ENCODE measurements at places on chromosomes 12 and 14.

GRCh38 chr12:123436017-123436964 lies at the start of gene RILPL2:
Gene RILPL2, minus strand, starts transcription at chr12:123436684. Its CDS starts 264 bp downstream, at chr12:123436420.
- DNase-seq, result peak; percentile 90

DNA sequence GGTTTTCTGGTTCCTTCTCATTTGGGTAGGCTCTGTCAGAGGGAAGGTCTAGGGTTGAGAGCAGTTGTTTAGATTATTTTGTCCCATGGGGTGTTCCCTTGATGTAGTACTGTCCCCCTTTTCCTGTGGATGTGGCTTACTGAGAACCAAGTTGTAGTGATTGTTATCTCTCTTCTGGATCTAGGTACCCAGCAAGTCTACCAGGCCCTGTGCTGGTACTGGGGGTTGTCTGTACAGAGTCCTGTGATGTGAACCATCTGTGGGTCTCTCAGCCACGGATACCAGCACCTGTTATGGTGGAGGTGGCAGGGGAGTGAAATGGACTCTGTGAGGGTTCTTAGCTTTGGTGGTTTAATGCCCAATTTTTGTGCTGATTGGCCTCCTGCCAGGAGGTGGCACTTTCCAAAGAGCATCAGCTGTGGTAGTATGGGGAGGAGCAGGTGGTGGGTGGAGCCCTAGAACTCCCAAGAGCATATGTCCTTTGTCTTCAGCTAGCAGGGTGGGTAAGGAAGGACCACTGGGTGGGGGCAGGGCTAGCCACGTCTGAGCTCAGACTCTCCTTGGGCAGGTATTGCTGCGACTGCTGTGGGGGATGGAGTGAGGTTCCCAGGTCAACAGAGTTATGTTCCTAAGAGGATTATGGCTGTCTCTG lies 179.3 kb upstream of the BTG1 start:
- DNase-seq, result no peak

GRCh38 chr12:58907391-58907790 lies 12.9 kb downstream of the LRIG3 start:
- no peak for DNase-seq

- no peak for DNase-seq
Observed at GRCh38 chr12:26251600-26251999, 56.2 kb downstream of the SSPN start.

- DNase-seq, result no peak
Observed at GRCh38 chr12:93653079-93653478, 24.1 kb upstream of the CRADD start.

- no peak for DNase-seq
Observed at GRCh38 chr14:94752591-94753436, 17.1 kb downstream of the GSC start.

- DNase-seq, result no peak
Observed at GRCh38 chr12:77401064-77401769, 335.8 kb upstream of the E2F7 start.

- DNase-seq, result no peak
Observed at GRCh38 chr12:74741112-74741511, 203.5 kb downstream of the ATXN7L3B start.

GRCh38 chr12:13205809-13206559 lies 9.5 kb downstream of the EMP1 start:
- DNase-seq, result no peak

- DNase-seq, result no peak
Observed at GRCh38 chr12:41683023-41683422, 461.7 kb downstream of the GXYLT1 start.

- no peak for DNase-seq
Observed at GRCh38 chr14:32083315-32083624, 6.2 kb downstream of the ARHGAP5 start.

DNA sequence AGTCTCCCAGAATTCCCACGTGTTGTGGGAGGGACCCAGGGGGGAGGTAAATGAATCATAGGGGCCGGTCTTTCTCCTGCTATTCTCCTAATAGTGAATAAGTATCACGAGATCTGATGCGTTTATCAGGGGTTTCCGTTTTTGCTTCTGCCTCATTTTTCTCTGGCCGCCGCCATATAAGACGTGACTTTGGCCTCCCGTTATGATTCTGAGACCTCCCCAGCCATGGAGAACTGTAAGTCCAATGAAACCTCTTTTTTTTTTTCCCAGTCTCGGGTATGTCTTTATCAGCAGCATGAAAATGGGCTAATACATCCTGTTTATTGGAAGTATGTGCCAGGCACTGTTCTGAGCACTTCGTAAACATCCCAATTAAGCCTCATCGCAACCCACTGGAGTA lies 788 bp downstream of the KRT72 start:
- DNase-seq, result no peak

- no peak for DNase-seq
Observed at GRCh38 chr12:100675432-100675831, 101.9 kb downstream of the GAS2L3 start.

- DNase-seq, result no peak
Observed at GRCh38 chr14:73973497-73973896, 23.4 kb downstream of the COQ6 start.

DNA sequence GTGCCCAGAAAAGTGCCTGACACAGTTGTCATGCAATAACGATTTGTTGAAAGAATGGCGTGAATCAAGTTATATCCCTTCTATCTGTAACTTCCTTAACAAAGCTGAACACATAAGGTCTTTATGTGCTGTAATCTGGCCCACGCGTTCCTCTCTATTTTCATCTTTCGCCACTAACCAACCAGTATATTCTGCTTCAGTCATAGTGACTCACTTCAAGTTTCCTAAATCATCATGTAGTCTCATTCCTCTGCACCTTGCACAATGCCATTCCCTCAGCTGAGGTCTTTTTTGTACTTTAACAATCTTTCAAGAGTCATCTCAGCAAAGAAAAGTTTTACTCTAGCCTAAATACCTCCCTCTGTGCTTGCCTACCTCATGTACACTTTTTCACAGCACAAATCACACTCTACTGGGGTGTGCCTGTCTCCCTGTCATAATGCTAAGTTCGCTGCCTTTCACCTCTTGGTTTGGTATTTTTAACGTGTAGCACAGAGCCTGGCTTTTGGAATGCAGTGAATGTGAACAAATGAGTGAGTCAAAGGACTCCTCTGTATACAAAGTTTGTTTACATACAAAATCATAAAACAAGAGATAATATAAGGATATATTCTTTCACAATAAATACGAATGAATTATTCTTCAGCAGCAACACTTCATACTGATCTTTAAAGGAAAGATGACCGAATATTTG lies 2.9 kb upstream of the CMAS start:
- no peak for DNase-seq

DNA sequence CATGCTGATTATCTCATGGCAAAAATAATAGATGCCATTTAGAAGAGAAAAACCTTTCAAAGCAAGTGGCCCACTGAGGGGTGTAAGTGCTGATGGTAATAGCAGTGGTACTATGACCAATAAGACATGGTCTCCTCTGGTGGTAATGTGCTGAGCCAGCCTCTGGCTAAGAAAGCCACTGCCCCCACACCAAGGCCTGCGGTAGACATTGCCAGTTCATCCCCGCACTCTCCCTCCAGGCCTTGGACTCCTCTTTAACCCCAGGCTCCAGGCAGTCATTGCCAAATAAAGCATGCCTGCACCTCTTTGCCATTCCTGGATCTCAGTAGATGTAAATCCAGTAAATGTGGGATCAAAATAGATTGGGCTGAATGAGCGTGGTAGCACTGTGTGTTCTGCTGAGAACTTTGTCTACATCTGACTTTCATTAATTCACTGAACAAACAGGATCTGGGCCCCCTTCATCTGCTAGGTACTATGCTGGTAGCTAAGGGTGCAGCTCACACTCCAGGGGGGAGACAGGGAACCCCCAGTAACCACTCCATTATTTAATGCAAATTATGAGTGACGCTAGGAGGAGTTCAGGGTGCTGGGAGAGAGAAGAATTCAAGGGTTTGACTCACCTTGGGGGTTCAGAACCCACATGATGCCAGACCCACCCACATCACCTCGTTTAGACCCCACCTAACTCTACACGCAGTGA lies 89.3 kb downstream of the BCL11B start:
- no peak for DNase-seq

DNA sequence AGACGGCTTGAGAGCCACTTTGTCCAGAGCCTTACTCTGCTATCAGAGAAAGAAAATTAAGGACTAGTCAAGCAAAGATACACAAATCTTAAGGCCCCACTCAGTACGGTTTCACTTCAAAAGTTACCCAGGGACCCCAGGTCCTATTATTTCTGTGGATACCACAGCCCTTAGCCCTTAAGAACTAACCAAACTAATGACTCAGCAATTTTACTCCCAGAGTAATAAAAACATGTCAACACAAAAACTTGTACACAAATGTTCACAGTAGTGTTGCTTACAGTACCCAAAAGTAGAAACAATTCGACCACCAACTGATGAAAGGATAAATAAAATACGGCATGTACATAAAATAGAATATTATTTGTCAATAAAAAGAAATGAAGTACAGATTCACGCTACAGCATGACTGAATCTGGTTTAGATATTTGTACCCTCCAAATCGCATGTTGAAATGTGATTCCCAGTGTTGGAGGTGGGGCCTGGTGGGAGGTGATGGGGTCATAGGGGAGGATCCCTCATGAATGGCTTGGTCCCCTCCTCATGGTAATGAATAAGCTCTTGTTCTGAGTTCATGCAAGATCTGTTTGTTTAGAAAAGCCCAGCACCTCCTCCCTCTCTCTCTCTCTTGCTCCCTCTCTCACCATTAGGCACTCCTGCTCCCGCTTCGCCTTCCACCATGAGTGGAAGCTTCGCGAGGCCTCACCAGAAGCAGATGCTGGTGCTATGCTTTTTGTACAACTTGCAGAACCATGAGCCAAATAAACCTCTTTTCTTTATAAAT lies 30.5 kb downstream of the AREL1 start:
- DNase-seq, result no peak

DNA sequence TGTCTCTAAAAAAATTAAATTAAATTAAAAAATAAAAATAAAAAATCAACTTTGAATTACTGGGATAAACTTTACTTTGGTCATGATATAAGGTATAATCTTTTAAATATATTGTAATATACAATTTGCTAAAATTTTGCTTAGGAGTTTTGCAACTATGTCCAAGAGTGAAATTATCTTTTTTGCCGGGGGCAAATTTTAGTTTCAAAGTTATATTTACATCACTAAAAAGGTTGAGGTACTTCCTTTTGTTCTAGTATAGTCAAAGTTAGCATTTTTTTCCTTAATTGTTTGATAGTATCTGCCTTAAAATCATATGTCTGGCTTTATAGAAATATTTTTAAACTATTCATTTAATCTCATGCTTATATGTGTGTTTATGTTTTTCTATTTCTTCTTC lies 17.6 kb upstream of the OR10AD1 start:
- no peak for DNase-seq

GRCh38 chr12:125205386-125205785 lies 140.2 kb downstream of the AACS start:
- DNase-seq, result no peak

DNA sequence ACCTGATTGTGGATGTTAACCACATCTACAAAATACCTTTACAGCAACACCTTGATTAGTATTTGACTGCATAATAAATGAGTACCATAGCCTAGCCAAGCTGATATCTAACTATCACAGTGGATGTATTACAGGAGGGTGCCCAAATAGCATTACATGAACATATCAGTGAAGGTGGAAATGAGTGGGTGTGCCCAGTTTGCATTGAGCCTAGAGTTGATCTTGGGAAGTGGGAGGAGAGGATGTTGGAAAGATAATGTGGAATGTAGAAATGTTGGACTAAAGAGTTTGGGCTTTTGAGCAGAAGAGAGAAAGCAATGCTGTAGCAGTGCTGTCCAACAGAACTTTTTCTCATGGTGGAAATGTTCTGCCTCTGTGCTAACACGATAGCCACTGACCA lies 98.9 kb downstream of the ANO6 start:
- no peak for DNase-seq

DNA sequence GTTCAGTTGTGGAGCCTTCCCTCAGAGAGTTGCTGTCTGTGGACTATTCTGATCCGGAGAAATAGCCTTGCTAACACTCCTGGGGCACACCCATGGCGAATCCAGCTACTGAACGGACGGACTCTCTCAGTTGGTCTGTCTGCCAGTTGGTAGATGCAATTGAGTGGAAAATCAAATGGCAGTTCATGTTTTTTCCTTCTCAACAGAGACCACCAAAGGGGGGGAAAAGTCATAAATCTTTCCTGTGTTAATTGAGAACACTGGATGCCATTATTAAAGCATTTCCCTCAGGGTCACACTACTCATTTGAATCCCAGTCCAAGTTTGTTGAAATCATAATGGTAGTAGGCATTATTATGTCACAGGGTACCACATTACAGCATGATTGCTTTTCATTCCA lies 354.3 kb upstream of the FAR2 start:
- DNase-seq, result no peak

DNA sequence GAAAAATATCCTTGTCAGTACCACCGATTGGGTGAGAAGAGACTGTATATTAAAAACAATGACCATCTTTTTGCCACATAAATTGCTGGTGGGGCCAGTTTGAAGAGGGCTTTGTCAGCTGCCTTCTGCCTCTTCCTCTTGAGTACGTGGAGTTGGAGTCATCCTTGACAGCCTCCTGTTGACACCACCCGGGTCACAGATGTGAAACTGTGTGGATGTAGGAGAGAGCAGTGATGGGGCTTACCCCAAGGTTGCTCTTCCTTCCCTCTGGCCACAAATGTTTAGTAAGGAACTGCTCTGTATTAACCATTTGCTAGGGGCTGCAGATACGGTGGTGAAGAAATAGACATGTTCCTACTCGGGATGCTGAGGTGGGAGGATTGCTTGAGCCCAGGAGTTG lies 12.2 kb downstream of the PTPN11 start:
- DNase-seq, result no peak

DNA sequence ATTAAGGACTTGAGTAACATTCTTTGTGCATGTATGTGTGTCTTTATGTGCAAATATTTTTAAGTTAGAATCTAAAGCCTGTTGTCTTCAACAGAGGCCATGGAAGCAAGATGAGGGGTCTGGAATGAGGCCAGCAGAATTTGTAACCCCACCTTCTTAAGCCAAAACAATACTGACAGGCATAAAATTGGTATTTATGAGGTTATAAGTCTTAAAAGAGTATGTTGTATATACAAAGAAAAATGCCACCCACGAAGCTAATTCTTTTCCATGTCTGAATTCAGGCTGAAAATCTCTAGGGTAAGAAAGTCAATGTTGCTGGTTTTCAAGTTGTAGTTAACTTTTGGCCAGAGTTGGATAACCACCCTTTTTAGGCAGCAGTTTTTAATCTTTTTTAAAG lies 86.2 kb upstream of the TMTC1 start:
- DNase-seq, result no peak

- DNase-seq, result no peak
Observed at GRCh38 chr12:49924628-49925246, 21.0 kb upstream of the FAIM2 start.

GRCh38 chr14:99966037-99966835 lies 99.0 kb upstream of the EVL start:
- no peak for DNase-seq

DNA sequence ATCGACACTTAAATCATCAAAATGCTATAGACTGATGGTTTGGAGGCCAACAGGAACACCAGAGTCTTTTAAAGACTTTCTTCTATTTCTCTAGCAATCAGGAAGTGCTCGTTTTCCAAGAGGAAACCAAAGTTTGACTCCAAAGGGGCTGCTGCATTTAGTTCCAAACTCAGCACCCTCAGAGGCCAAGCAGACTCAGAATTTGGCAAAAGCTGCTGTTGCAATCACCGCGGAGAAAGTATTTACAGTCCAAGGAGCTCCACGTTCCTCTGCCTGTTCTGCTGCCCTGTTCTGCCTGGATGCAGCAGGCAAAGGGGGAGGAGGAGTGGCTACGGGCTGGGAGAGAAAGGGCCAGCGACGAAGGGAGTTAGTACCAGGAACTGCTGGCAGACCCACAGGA lies 325.1 kb downstream of the BCL11B start:
- no peak for DNase-seq

GRCh38 chr12:65279369-65280112 lies 1.1 kb downstream of the MSRB3 start:
- no peak for DNase-seq

GRCh38 chr14:91755570-91756295 lies 23.8 kb upstream of the CATSPERB start:
- no peak for DNase-seq
